GOT3 (cell line): ENCODE measurements at places on chromosomes 13 and 19.

GRCh38 chr13:105083992-105084391, 1451.5 kb downstream of the EFNB2 start:
- DNase-seq: no peak

- DNase-seq: no peak
These were observed 349.4 kb downstream of the DLEU7 start for GRCh38 chr13:50494138-50494537.

DNA sequence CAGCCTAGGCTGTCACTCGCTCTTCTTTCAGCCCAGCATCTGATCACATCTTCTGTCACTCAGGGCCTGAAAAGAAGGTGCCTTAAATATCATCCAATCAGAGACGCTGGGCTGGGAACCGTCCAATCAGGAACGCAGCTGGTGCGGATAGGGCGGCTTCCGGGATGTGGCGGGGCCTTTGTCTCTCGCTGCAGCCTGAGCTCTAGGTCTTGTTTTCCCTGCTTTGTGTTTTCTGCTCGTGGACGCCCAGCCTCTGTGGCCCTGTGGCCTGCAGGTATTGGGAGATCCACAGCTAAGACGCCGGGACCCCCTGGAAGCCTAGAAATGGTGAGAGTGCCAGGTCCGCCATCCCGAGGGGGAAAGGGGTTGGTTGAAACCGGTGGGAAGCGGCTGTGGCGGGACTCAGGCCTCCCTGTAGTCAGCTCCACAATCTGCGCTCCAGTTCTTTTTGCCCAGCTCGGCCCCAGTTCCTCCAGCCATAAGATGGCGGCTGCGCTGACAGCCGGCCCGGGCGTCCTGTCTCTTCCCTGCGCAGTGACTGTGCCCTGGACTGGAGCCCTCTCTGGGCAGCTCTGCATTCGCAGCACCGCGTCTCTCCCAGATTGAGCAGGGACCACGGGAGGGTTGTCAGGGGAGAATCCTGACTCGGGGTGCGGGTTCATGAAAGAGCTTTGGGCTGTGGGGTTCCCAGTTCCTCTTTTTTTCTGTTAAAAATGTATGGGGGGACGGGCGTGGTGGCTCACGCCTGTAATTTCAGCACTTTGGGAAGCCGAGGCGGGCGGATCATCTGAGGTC, at the start of gene ZNF85:
TSS of gene ZNF85 (plus strand) at position 175 of the 795 bp plus-strand sequence. CDS start at position 325, 150 bp downstream.
- DNase-seq: peak; percentile 35

DNA sequence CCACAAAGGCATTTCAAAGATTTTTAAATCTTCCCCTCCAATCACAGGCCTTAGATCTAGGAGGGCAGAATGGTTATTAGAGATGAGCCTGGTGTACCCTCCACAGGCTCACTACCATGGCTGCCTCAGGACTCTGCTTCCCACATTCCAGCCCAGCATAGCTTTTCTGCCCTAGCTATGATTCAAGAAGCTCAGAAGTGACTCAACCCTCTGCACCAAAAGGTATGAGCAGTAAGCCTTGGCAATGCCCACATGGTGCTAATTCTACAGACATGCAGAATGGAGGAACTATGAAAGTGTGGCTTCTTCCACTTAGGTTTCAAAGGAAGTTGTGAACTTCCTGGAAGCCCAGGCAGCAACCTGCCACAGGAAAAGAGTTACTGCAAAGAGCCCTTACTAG, 786.2 kb downstream of the SLITRK6 start:
- no peak for DNase-seq

GRCh38 chr19:15748239-15748638, 10.5 kb downstream of the OR10H3 start:
- DNase-seq: no peak

GRCh38 chr13:60282186-60282585, 114.8 kb upstream of the TDRD3 start:
- no peak for DNase-seq
